Neural crest cell (in vitro differentiated cells): ENCODE measurements at places on chromosomes 6 and 20.

DNA sequence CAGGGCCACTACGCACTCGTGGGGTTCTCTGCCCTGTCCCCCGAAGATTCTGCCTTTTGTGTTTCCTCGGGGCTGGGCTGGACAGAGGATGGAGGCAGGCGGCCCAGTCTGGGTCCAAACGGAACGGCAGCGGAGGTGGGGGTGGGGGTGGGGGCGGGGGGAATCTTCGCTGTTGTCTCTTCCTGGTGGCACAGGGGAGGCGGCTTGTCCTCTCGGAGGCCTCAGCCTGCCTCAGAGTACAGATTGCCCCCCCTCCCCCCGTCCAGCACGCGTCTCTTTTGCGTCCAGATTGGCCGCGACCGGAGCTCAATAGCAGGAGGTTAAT is 1.4 kb upstream of the INSM1 start:
- DNase-seq, result no peak

DNA sequence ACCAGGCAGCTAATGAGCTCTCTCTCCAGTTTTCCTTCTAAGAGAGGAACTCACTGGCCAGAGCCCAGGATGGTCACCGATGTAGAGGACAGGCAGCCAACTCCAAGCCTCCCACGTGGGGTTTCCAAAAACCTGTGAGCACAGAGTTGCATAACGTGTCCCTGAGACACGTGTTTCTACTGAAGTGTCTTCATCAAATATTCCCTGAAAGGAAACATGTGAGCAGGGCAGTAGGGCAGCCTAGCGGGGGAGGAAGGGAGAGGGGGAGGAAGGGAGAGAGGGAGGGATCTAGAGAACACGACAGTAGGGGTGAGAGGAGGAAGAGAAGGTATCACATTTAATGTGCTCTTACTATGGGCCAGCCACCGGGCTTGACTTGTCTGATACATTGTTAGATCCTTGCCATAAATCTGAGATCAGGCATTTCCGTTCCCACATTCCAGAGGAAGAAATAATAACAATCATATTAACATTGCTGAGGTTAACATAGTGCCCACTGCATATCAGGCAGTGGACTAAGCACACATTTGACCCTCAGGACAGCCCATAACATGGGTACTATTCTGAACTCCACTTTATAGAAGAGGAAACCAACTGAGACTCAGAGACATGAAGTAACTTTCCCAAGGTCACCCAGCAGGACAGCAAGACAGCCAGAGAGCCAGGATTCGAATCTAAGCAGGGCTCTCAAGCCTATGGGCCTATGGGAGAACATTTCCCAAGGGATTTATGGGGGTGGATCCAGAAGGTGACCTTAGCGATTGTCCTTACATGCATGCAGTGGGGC is 4.5 kb upstream of the SYS1 start:
- DNase-seq, result no peak

DNA sequence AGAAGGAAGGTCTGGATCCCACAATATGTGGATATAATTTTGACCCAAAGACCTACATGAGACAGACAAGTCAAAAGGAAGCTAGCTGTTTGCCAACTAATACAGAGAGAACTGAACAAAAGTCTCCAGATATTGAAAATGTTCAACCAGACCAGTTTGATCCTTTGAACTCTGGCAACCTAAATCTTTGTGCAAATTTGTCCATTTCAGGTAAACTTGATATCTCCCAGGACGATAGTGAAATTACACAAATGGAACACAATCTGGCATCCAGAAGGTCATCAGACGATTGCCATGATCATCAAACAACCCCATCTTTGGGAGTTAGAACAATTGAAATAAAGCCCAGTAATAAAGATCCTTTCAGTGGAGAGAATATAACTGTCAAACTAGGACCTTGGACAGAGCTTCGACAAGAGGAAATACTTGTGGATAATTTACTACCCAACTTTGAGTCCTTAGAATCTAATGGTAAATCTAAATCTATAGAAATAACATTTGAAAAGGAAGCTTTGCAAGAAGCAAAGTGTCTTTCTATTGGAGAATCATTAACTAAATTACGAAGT is 41.9 kb upstream of the SDHAF4 start:
- DNase-seq, result no peak

GRCh38 chr20:50421356-50422340 is 88.5 kb upstream of the PTPN1 start:
- DNase-seq, result no peak

DNA sequence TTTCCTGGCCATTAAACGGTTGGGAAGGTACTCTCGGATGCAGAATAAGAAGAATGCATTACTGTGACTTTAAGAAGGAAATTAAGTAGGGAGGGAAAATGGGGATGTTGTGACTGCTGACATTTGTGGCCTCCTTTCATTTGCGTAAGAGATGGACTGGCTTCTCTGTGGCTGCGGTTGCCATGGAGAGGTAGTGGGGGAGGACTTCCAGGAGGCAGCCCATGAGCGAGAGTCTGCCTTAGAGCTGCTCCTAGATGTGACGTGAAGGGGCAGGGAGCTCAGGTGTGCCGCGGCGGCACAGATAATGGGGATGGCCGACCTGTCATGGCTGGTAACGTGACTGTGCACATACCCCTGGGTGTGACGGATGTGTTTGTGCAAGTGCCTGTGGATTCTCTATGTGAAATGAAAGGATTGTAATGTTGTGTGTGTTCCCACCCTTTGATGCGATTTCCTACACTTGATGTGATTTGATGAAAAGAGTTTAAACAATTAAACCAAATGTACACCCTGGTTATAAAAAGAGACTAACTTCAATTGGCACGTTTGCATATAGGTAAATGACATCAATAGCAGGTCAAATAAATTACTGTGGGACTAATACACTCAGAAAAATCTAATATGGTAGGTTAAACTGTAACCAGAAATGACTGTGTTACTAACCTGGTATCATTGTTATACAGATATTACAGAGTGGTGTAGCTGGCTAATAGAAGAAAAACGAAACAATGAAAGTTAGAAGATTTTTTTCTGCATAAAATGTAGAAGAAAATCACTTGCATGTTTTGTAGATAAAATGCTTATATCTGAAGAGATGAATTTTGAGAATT is 48.9 kb downstream of the HIVEP1 start:
- DNase-seq, result peak; percentile 23

DNA sequence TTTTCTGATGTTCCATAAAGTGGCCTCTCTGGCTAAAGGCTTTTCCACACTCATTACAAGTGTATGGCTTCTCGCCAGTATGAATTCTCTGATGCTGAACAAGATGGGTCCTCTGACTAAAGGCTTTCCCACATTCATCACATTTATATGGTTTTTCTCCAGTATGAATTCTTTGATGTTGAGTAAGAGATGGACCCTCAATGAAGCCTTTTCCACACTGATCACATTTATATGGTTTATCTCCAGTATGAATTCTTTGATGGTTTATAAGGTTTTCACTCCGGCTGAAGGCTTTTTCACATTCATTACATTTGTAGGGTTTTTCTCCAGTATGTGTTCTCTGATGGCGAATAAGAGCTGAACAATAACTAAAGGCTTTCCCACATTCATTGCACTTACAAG is 20.4 kb downstream of the ZNF184 start:
- no peak for DNase-seq

DNA sequence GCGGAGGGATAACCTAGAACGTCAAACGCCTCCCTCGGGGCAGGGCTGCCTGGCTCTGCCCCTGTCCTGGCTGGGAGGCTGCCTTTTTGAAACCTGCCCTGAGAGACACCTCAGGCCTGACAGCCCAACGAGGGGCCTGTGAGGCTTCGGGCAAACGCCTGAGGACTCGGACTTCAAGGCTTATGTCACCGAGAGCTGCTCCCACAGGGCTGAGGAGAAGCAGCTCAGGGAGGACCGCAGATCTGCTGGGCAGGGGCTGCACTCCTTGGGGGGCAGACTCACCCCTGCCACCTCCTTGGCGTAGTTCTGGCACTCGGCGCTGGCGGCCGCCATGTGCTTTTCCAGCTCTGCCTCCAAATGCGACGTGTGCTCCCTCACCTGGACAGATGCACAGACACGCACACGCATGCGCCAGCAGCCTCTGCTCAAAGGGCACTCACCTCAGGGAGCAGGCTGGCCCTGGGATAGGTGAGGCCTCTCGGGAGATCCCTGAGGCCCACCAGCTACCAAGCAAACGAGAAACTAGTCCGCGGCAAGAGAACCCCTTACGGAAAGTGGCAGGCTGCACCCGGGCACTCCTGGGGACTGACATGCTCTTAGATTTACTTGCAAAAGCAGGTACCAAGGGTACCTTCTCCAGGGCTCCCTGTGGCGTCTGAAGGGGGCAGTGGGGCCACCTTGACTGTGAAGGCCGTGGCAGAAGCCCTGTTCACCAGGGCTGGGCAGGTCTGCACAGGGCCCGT is 49.6 kb downstream of the DSTN start:
- DNase-seq, result no peak
